ENCODE measurements at places on chromosomes 13 and 19. TPM values are rescaled to one million over a fixed set of nuclear protein-coding genes. Genes with fewer than 3 reads are reported as not detected.

The ADGRE2 gene
- total RNA-seq, result 0.11 TPM

The HS6ST3 gene
- total RNA-seq, result 0.12 TPM

The ALOX5AP gene
- 0.25 TPM for total RNA-seq

The CALR gene
- 1,588 TPM for total RNA-seq

The KISS1R gene
- total RNA-seq, result not detected

The RNF225 gene
- not detected for total RNA-seq

The DKKL1 gene
- 0.33 TPM for total RNA-seq

The ZNF20 gene
- 7.4 TPM for total RNA-seq

The NR2F6 gene
- 51.2 TPM for total RNA-seq

Data from uterine smooth muscle cell (primary cell).